ENCODE measurements at places on chromosomes 4 and X.
A peak's percentile ranks its signal among the peaks of the same experiment; 100 is the strongest.

- ATAC-seq, result no peak
Measured at GRCh38 chr4:96173756-96174155, 333.9 kb downstream of the PDHA2 start.

DNA sequence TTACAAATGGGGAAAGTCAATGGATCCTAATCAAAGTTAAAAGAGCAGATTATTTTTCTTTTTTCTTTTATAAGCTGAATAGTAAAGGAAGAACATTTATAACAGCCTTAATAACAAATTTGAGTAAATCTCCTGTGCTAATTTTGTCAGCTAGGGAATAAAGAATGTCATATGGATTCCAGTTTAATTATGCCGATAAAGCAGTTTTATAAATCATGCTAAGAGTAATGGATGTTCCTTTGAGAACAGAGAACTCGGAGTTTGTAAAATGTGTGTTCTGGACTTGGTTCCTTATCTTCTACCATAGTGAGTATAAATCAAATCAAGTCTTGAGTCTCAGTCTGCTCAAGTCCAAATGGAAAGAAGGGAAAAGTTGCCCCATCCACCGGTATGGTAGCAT lies 180.3 kb upstream of the FTHL17 start:
- no peak for ATAC-seq

- ATAC-seq, result no peak
Measured at GRCh38 chr4:31467781-31468180, 747.6 kb downstream of the PCDH7 start.

DNA sequence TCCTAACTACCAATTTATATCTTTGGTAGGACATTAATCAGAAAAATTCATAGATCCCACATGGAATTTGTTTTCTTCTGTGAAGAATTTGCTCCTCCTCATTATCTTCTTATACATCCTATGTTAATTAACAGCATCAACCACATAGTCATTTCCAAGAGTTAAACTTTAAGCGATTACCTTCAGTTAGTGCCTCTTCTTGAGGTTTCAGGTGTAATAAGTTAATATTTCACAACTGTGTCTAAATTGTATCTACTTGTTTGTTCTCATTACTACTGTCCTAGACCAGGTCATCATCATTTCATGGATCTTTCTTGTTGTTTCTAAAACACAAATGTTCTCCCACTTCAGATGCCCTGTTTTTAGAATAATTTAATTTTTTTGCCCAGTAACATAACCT lies 457.9 kb downstream of the FAT4 start:
- ATAC-seq, result no peak

DNA sequence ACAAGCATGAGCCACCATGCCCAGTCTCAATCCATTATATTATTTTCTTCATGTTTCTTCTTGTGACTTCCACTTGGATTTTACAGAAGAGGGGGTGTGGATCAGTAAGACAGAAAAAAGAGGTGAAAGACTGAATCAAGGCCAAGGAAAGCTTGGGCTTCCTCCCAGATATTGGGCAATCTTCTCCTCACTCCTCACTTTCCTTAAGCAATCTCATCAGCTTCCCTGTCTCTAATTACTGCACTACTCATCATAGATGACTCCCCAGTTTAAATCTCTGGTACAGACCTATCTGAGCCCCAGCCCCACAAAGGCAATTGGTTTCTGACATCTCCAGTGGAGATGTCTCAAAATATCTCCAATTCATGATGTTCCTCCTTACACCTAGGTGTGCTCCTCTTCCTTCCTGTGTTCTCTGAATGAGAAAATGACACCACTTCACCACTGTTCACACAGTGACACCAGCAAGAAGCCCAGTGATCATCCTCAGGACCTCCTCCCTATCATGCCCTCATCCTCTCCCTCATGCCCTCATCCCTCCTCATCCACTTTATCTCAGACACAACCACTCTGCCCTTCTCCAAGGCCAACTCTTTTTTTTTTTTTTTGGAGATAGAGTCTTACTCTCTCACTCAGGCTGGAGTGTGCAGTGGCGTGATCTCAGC lies 44.8 kb upstream of the HERC6 start:
- peak; percentile 62 for ATAC-seq

- no peak for ATAC-seq
Measured at GRCh38 chrX:2374086-2374485, 126.7 kb downstream of the DHRSX start.

- ATAC-seq, result no peak
Measured at GRCh38 chrX:53476371-53476770, 42.2 kb upstream of the HSD17B10 start.

DNA sequence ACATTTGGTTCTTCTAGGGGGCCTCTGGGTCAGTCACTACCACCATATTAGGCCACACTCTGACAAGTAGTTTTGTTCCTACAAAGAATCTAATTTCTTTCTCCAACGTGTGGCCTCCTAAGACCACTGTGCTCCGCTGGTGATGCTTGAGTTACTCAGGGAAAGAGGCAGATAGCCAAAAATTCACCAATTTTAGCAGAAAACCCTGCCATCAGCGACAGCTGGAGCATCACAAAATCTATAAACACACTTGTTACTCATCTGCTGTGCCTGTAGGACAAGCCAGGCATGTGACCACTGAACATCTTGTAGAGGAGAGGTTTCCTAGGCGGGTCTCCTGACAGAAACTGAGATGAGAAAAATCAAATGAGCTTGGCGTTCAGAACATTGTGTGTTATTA lies 105.4 kb downstream of the SYNPO2 start:
- ATAC-seq, result peak; percentile 75
